NCI-H1417 treated with DMSO at 0.1 percent for 48 hours (cell line): ENCODE measurements at places on chromosomes 1 and 21.

- DNase-seq, result no peak
Measured at GRCh38 chr1:44108971-44109370, 9.7 kb upstream of the KLF17 start.

GRCh38 chr1:8571200-8571984, 246.0 kb downstream of the RERE start:
- DNase-seq, result no peak

DNA sequence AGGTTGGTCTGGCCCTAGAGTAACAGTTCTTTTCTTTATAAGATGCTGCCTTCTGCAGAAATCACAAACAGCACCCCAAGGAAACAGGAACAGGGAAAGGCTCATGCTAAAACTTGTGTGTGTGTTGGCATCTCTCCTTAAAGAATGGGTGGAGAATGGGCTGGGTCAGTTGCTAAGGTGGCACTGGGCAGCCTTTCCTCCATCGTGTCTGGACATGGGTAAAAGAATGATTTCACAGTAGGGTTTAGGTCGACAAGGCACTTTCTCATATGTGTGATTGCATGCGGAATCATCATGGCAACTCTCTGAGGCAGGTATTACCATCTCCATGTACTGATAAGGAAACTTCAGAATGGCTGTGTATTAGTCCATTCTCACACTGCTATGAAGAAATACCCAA, 40.3 kb downstream of the LRRN2 start:
- no peak for DNase-seq

DNA sequence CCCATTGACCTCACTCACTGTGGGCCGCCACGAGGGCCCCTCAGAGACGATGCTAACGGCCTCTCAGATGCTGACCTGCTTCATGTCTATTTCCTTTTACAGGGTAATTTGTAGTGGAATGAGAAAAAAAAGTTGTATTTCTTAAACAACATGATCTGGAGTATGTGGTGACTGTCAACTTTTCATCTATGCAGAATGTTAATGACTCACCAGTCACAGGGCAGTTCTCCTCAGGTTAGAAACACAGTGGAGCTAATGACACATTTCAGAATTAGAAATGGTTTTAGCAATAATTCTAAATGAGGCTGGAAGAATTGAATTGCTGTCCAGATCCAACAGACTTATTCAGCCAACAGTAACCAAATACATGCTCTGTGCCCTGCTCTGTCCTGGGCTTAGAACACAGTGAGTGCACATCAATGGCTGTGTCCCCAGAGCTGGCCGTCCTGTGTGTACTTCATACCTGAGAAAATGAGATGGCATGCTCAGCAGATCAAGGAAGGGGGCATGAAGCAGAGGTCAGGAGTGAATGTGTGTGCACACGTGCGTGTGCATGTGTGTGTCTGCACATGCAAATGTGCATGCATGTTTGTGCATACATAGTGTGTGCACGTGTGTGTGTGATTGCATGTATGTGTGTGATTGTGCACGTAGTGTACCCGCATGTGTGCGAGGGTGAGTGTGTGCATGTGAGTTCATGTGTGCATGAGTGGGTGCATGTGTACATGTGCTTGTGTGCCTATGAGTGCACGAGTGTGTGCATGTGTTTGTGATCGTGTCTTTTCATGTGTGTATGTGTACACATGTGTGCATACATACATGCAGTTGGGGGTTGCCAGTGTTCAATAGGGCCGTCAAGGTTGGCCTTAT, 145.3 kb downstream of the PCBP3 start:
- no peak for DNase-seq

DNA sequence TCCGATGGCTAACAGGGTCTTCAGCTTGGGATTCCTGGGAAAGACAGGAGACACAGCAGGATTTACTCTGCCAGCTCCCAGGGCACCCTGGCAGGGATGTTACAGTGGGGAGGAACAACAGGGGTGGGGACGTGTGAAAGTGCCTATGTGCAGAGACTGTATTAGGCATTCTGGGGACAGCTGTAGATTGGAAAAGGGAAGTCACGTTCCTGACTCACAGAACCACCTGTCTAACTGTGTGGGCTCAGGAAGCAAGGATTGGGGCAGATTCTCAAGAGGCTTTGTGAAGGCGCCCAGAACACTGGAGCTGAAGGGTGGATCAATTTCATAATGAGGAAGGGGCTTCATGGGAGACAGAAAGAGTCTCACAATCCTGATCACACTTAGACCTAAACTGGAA, 4.4 kb downstream of the CHIT1 start:
- no peak for DNase-seq

GRCh38 chr1:41671116-41671755, 186.8 kb upstream of the EDN2 start:
- no peak for DNase-seq

- no peak for DNase-seq
Measured at GRCh38 chr1:161199506-161200139, 769 bp upstream of the ADAMTS4 start.

DNA sequence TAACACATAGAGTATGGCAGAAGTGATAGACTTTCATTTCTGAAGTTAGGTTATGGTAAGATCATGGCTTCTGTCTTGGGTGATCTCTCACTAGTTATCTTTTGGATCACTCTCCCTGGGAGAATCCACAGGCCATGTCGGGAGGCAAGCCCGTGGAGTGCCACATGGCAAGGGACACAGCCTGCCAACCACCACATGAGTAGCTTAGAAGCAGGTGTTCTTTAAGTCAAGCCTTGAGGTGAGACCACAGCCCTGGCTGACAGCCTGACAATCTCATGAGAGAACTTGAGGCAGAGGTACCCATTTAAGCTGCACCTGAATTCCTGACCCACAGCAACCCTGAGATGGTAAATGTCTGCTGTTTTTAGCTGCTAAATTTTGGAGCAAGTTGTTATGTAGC, 130.4 kb downstream of the KCNN3 start:
- no peak for DNase-seq

DNA sequence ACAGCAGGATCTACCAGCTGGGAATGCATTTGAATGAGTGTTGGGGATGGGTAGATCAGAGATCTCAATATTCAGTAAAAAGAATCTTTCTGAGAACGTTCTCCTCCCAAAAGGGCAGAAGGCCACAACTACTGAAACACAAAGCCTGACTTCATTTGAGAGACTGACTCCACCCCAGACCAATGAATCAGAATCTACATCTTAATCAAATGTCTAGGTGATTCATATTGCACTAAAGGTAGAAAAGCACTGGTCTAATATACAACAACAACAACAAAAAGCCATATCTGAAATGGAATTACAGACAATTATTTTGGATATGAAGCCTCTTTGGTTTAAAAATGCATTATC, 123.9 kb downstream of the SMYD3 start:
- DNase-seq, result no peak

DNA sequence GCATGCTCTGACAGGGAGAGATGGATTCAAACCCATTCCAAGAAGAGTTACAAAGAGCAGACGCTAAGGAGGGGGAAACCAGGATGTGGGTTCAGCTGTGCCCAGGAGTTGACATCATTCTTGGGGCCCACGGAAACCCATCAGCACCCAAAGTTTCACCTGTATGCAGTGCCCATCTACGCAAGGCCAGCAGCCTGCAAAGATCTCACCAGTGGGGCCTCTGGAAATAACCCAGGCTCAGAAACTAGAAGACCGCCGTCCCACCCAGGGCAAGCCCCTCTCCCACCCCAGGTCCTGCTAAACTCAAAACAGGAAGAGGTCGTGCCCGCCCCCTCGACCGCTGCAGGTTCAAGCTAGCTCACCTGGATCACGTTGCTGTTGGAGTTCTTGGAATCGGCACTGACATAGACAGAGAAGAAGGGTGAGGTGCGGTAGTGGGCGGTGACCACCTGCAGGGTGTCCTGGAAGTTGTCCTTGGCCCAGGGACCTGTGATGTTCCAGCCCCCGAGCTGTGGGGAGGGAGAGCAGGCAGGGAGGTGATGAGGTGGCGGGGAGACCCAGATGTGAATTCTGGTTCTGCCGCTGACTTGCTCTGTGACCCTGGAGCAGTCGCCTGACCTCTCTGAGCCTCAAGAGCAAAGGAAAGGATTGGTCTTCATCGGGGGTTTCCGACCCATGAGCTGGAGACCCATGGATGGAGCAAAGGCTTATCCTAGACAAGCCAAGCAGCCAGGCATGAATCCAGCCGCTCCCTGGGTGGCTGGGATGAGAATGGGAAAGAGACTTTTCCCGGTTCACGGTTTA, 31.7 kb downstream of the ECE1 start:
- no peak for DNase-seq

GRCh38 chr1:215192306-215192705, 109.8 kb downstream of the KCNK2 start:
- no peak for DNase-seq

DNA sequence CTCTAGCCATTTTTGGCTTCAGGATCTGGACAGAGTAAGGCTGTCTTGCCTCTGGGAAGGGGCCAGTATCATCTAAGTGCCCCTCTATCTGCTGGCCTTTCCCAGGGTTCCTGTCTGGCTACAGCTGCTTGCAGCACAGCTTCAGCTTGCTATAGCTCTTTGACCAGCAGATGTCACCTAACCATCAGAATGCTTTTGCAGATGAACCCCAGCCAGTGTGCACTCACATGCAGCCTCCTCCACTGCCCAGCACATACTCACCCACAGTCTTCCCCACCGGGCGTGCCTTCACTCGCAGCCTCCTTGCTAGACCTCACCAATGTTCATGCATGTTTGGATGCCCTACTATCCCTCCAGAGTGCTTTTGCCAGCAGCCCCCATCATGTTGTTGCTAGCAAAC, 769.0 kb downstream of the BRINP3 start:
- DNase-seq, result no peak
